ENCODE measurements at places on chromosomes 16 and 17.

- DNase-seq, result no peak
These were observed 449 bp downstream of the CCL3L1 start for GRCh38 chr17:36196131-36196486.

GRCh38 chr17:35046740-35047283 is 16.7 kb downstream of the RFFL start:
- peak; percentile 79 for DNase-seq

DNA sequence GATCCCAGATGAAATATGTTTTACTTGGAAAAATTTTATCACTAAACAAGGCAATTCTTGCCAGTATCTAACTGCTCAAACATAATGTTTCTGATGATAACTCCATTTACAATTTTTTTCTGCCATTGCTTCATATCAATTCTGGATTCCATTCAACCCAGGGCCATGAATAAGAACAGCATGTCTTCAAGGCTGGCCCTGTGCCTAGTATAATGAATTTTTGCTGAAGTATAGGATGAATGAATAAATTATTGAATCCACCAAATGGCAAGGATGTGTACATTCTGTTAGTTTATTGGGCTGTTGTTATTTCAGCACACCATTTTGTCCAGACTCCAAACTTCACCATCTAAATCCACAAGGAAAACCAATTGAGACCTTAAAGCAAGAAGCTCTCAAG is 414.7 kb downstream of the HS3ST3B1 start:
- DNase-seq, result no peak

DNA sequence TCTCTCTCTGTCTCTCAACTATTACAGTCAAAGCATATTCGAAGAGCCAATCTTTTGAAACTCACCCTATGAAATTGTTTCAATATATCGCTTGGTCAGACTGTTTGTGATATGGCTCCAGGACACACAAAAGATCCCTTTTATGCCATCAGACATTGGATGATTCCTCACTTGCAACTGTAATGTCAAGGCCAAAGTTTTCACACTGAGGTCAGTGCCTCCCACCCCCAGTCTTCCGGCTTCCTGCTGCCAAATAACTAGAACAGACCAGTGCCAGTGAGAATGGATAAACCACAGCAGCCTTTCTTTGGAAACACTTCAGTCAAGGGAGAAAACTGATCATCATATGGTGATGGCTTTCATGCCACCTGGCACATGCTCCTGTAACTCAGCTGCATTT is 321.9 kb upstream of the ZFHX3 start:
- DNase-seq, result no peak

- DNase-seq, result no peak
These were observed 11.6 kb upstream of the MFAP4 start for GRCh38 chr17:19398301-19399181.

DNA sequence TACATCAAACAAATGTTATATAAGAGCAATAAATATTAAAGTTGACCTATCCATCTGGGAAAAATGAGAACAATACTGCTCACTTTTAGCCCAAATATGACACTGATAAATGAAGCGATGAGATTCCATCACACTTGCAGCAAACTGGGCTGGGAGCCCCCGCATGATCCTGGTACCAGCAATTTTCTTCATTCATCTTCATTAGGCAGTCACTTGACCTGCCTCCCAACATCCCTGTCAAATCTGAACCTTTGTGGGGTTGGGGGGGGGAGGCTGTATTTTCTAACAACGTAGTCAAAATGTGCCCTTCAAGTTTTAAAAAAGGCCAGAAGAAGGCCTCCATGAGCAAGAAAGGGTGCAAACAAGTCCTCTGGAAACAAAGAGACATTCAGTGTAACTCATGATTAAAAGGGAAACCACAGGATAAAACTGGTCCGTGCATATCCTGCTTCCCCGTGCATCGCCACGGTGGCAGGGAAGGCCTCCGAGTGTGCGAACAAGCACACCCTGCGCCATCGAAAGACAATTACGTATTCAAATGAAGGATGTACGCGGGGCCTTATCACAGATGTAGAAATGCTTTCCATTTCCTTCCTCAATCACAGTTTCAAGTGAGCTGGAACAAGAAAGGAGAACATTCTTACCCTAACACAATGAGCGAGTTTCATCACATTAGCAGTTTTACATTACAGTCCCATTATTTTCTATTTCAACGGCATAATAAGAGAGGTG is 48.4 kb downstream of the TOX3 start:
- DNase-seq, result no peak

- DNase-seq, result no peak
These were observed 148.0 kb downstream of the FOXL1 start for GRCh38 chr16:86726340-86726739.

- no peak for DNase-seq
These were observed 9.6 kb upstream of the TMEM220 start for GRCh38 chr17:10739386-10739785.

- DNase-seq, result no peak
These were observed 13.2 kb downstream of the XYLT2 start for GRCh38 chr17:50359005-50359699.

GRCh38 chr16:67542464-67542863 is 13.8 kb downstream of the RIPOR1 start:
- DNase-seq, result peak; percentile 93

- DNase-seq, result no peak
These were observed 64.5 kb upstream of the HSBP1 start for GRCh38 chr16:83743241-83743640.

DNA sequence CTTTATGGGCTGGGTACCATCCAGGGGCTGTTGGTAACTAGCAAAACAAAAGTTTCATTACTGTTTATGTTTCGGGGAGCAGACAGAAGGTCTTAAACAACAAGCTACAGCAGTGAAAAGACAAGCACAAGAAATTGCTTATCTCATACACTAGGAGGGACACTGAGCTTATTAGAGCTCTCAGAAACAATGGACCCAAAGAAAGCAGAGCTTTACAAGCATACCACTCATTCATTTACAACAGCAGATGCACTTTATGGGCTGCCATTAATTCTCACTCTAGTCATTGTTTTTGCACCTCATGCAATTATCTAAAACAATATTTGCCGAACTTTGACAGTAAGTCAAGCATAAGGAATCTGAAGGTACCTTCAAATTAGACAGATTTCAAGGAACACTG is 10.0 kb downstream of the KRT16 start:
- DNase-seq, result no peak

- DNase-seq, result peak; percentile 60
These were observed 804 bp downstream of the ATP6V0C start for GRCh38 chr16:2514333-2515179.

- no peak for DNase-seq
These were observed 28.6 kb upstream of the XYLT1 start for GRCh38 chr16:17499223-17499902.

DNA sequence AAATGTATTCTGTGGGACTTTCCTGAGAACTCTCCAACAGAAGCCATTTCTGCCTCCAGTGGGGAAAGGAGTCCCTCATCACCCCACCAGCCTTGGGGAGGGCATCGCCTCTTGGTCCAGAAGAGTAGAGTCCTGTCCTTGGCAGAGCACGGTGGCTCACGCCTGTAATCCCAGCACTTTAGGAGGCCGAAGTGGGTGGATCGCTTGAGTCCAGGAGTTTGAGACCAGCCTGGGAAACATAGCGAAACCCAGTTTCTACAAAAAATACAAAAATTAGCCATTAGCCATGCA is 41.0 kb downstream of the LYRM1 start:
- no peak for DNase-seq

DNA sequence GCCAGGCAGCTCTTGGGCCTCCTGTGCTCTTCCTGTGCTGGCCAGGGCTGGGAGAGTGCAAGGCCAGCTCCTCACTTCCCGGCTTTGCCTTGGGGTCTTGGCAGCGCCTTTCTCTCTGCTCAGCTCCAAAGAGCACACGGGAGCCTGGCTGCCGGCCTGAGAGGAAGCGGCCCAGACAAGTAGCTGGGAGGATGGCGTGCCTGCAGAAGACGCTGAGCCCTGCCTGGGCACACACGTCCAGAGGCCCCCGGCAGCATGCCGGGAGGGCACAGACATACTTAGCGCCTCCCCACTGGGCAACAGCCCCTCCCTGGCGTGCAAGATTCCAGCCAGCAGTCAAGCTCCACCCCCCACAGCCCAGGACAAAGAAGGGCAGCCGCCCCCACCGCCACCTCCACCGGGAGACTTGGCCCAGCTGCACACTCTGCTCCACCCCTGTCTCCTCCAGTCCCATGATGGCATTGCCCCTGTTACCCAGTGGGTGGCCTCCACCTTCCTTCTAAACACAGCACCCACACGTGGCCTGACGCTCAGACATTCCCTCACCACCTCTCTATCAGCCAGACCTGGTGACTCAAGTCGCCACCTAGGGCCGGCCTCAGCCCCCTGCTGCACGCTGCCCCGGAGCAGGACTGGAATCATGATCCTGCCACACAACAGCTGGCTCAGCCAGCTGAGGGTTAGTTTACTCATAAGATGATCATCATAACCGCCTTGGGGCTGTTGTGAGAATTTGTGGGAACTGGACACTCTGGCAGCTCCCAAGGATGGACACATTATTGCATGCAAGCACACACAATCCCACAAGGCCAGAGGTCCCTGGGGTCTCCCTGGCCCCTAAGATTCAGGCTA is 12.4 kb downstream of the SGCA start:
- DNase-seq, result peak; percentile 62

- no peak for DNase-seq
These were observed 14.7 kb downstream of the CASKIN2 start for GRCh38 chr17:75500419-75501216.

DNA sequence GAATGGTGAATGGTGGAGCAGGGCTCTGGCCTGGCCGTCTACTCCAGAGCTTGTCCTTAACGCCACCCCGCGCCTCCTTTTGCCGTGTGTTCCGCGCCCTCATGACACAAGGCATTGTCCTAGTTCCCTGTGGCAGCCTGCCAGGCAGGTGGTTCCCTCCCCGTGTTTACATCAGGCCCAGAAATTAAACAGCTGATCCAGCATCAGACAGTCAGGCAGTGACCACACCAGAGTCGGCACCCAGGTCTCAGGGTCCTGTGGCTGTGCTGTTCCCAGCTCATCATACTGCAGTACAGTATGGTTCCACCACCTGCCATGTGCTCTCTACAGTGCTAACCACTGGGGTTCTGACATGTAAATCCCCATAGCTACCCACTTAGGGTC is 119.7 kb downstream of the RAB11FIP4 start:
- no peak for DNase-seq

DNA sequence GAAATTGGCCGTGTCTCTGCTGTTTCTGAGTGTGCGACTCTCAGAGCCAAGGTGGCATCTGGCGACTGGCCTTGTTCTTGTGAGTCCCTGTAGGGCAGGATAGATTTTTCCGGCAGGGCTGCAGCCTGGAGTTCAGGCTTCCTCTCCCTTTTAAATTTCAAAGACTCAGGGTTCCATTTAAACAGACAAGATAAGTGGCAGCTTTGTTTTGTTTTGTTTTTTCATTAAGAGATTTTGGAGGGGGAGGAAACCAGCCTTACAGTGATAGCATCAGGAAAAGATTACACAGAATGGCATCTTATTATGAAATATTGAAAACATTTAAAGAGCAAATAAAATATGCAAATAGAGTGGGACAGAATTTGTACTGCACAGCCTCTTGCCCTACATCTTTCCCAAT is 151.3 kb downstream of the RPTOR start:
- no peak for DNase-seq

DNA sequence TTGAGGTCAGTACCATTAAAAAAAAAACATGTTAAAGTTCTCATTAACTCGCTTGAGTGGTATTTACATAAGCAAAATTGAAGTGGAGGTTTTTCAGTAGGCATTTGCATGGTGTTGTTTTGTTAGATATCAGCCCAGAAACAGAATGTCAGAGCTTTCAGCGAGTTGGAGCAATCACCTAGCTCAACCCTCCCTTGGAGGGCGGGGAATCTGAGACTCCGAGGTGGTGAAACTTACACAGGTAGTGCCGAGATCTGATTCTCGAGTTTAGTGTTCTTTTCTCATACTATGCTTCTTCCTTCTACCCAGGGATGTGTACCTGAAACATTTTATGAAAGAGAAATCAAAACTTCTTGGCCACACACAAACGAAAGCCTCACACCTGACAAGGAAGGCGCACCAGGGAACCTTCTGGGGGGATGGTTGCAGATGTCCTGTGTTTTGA is 6.6 kb downstream of the SEC14L1 start:
- DNase-seq, result no peak

DNA sequence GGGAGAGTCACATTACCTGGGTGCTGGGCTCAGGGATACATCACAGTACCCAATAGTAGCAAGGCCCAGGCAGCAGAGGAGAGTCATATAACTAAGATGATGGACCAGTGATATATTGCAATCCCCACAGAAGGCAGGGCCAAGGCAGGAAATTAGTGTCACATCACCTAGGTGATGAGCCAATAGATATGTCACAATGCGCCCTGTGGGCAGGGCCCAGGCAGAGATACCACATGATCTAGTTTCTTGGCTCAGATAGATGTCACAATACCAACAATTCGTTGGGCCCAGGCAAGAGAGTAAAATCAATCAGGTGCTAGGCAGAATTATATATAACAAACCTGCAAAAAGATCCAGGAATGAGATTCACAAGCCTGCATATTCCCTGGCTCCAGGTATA is 2111.5 kb downstream of the TP53TG3F start:
- DNase-seq, result no peak

DNA sequence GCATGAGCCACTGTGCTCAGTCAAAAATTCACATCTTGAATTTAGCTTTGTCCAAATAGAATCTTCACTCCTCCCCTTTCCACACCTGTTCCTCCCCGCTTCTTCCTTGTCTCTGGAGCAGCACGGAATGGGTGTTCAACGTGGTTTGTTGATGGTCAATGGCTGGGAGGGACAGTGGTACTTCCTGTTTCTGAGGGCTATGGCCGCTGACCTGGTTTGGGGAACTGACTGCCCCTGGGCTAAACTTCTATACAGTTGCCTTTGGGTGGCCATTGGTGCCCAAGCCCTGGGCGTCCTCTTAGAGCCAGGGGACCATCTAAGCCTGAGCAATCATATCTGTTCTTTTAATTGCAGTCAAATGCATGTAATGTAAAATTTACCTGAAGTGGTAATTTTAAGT is 19.1 kb upstream of the WFIKKN2 start:
- no peak for DNase-seq

DNA sequence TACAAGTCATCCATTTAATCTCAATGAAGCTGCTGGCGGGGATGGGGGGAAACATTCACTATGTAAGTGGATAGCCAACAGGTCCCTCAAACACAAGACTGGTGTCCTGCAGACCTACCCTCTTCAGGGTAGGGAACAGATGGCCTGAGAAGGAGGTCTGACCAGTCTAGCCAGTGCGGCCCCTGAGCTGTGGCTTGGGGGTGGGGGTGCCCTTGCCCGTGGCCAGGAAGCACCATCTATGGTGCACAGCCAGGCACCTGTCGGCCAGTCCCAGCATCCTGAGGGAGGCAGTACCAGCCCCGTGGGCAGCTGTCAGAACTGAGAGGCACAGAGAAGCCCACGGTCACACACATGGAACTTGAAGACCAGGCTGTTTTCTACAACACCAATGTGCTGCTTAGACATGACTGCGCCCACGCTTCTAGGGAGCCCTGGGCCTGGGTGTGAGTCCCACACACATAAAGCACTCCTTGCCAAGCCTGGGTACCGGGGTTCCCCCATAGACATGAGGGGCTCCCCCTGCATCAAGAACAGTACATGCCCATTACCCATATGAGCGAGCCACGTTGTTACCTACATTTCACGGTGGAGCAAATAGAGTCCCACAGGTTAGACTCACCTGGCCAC is 40.9 kb downstream of the RMI2 start:
- no peak for DNase-seq

DNA sequence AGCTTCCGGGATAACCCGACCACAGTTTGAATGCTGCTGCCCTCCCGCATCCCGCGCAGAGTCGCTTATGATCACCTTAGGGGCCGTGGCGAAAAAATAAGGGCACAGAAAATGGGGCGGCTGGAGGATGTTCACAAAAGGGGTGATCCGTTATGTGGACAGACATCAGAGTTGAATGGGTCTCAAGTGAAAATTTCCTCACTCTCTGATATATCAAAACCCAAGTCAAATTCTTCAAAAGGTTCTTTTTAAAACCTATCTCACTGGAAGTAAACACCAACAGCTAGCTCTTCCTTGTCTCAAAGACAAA is 400 bp upstream of the CEP112 start:
- DNase-seq, result no peak

All from CD4-positive, alpha-beta T cell treated with Interleukin-10 for 1 hour (primary cell).